Dermis microvascular lymphatic vessel endothelial cell (primary cell): ENCODE measurements at places on chromosomes 3 and 15. TPM values are rescaled to one million over a fixed set of nuclear protein-coding genes. Genes with fewer than 3 reads are reported as not detected.
A peak's percentile ranks its signal among the peaks of the same experiment; 100 is the strongest.

DNA sequence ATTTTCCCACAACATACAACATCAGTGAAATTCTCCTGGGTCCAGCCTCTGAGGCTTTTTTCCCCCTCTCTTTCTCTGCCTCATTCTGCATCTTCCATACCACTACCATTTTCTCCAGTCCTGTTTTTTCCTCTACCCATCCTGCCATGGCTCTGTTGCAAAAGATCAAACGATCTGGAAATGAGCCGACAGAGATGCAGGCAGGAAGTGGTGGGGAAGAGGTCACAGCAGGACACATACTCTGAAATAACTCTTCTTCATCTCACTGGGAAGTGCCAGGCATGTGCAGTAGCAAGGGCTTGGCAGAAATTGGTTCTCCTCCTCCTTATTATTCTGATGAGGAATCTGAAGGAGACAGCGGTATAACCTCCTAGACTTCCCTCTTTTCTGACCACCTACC is 114.3 kb downstream of the CORO2B start:
- DNase-seq, result no peak

The CHRNA7 gene
- total RNA-seq, result 0.38 and 0.64 TPM in 2 replicates

DNA sequence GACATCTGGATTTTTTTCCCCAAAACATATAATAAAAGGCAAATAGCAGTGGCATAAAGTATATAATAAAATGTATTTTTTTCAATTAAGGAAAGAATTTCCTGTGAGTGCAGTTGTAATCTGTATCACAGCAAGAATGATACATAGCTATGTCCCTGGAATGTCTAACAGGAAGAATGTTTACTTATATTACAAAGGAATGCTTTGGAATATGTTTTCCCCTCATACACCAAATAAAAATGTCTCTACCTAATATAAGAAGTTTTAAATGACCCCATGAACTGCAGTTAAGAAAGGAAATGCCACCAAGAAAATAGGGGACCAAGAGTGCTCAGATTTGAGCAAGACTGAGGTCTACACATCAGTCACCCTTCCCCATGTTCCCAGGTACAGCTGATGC is 38.0 kb upstream of the ATP11B start:
- DNase-seq, result peak; percentile 48

GRCh38 chr15:98760975-98761374 is 112.6 kb downstream of the IGF1R start:
- no peak for DNase-seq

GRCh38 chr3:171123915-171124314 is 97.4 kb upstream of the SLC2A2 start:
- no peak for DNase-seq

- peak; percentile 13 for DNase-seq
These were observed 81.6 kb downstream of the KLF15 start for GRCh38 chr3:126275620-126275904.

- no peak for DNase-seq
These were observed 1025.4 kb downstream of the FHIT start for GRCh38 chr3:60225848-60226247.

DNA sequence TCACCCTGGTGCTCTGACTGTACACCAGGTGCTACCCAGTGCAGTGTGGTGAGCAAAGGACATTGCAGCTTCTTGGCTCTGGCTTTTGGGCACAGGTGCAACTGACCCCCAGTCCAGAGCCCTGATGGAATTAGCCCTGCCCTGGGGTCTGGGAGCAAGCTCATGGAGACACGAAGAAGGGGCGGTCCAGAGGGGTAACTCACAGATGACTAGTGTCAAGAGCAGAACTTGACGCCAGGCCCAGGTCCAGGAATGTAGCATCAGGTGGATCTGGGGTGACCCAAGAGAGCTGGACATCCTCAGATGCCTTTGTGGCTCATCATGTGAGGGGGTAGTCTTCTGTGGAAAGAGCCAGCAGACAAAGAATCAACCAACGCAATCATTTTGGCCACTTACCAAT is 88.9 kb downstream of the ASB7 start:
- no peak for DNase-seq

DNA sequence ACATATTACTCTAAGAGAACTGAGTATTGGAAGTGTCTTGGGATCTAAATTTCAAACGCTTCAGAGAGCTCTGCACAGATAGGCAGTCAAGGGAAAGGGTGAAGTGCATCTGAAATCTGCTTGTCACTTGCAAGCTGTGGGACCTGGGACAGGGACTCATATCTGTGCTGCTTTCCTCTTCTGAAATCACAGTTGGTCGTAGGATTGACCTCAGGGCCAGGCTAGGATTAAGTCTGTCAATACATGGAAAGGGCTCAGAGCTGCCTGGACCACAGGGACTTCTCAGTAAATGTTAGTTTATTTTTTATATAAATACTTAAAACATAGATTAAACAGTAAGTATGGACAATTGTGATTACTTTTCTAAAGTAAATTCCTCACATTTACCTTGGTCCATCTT is 74.7 kb upstream of the CMTM7 start:
- no peak for DNase-seq

- no peak for DNase-seq
These were observed 90.0 kb downstream of the TGFBR2 start for GRCh38 chr3:30696403-30696819.

DNA sequence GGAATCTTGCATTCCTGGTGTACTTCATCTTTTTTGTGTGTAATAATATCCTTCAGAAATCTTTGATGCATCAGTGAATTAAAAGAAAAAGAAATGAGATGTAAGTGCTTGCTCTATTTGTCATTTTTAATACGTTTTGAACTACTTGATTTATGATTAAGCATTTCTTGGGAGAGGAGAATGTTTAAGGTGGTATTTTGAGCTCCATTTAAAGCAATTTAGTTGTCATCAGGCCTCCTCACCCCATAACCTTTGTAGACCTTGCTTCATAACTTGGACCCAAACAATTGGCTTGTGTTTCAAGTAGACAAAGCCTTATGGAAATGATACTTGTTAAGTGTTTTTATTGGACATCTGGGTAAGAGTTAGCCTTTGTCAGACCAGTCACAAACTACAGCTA is 87.1 kb upstream of the VEPH1 start:
- no peak for DNase-seq

DNA sequence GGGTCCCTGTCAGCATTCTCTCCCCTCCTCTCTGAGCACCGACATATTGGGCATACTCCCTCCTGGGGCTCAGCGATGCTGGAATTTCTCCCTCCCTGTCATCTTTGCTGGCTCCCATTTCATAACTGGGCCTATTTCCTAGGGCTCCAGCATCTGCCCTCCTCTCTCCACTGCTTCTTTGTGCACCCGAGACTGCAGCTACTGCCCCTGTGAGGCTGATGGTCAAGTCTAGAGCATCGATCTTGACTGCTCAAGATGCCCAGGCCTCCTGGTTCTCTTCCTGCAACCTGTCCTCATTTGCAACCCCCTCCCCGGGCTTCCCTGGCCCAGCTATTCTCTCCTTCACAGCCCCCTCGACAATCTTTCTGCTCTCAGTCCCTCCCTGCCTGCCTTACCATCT is 53.5 kb downstream of the WHAMM start:
- no peak for DNase-seq

The COL6A5 gene
- not detected in 2 replicates for total RNA-seq

GRCh38 chr3:27244374-27244773 is 124.8 kb downstream of the NEK10 start:
- no peak for DNase-seq

GRCh38 chr15:44712346-44713005 is 1.2 kb downstream of the B2M start:
- no peak for DNase-seq

DNA sequence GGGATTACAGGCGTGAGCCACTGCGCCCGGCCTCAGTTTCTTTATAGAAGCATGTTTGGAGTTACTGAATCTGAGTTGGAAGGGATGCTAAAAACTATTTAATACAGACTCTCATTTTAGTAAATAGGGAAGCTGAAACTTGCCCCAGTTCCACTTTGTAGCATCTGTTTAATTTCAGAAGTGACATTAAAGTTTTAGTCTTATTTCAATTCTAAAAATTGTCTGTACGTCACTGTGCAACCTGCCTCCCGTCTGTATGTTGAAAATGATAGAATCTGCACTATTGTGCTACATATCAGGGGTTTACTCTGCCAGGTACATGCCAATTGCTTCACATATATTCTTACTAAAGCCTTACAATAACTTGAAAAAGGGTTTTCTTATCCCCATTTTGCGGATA is 15.3 kb downstream of the CNOT10 start:
- DNase-seq, result no peak

DNA sequence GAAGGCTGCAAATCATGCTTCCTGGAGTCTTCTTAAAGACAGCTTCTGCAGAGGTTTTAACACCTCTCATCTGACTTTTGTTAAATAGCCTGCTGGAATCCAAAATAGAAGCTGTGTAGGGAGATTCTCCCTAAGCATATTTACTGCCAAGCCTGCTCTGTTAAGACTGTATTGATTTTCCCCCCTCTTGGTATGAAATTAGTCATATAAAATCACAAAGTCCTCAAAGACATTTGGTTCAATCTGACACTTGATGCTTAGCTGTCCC is 94.6 kb downstream of the ITPR1 start:
- no peak for DNase-seq

DNA sequence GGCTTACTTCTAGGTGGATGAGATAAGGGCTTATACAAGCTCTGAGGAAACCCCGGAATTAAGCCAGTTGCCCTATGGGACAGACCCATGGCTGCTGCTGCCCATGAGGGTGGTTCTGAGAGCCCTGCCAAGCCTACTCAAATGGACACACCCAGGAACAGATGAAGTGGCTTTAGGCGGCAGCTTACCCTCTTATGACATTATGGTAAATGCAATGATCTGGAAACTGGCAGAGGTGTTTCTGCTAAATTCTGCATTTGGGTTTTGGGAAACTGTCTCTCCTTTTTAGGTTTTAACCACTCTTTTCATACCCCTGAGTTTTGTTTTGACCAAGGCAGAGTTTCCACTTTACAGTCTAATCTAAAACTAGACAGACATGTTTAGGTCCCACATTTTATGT is 9.0 kb upstream of the ZBED2 start:
- no peak for DNase-seq

DNA sequence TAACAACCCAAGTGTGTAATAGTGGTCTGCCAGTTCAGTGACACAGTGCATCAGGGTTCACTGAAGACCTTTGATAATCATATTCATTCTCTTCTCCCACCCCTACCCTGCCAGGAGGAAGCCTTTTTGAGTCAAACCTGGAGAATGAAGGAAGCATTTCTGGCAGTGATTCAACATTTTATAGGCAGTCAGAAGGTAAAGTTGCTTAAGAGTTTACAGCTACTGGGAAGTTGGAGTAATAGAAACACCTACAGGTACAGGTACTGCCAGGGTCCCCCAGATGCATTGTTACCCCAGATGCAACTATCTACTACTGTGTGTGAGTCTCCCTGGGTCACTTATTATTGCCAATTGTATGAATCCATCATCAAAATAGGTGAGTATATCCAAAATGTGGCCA is 146.9 kb upstream of the EIF1B start:
- DNase-seq, result no peak

DNA sequence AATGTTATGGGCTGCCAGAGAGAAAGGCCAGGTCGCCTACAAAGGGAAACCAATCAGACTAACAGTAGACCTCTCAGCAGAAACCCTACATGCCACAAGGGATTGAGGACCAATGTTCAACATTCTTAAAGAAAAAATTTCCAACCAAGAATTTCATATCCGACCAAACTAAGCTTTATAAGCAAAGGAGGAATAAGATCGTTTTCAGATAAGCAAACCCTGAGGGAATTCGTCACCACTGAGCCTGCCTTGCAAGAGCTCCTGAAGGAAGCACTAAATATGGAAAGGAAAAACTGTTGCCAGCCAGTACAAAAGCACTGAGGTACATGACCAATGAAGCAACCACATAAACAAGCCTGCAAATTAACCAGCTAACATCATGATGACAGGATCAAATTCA is 33.1 kb downstream of the PYGO1 start:
- no peak for DNase-seq

The BNIP2 gene
- total RNA-seq, result 78.4 and 116 TPM in 2 replicates

GRCh38 chr3:15113884-15114283 is 14.9 kb upstream of the RBSN start:
- DNase-seq, result no peak

The ECE2 gene
- not detected in 2 replicates for total RNA-seq

- no peak for DNase-seq
These were observed 88.6 kb upstream of the DAZL start for GRCh38 chr3:16693820-16694219.

GRCh38 chr15:46410705-46411104 is 775.9 kb downstream of the SQOR start:
- no peak for DNase-seq

- DNase-seq, result peak; percentile 63
These were observed 340.8 kb upstream of the DPH6 start for GRCh38 chr15:35886765-35887164.

- no peak for DNase-seq
These were observed 767 bp downstream of the WDR48 start for GRCh38 chr3:39052583-39052982.

The TMEM40 gene
- total RNA-seq, result 0.13 TPM in 1 of 2 replicates, not detected in the other

DNA sequence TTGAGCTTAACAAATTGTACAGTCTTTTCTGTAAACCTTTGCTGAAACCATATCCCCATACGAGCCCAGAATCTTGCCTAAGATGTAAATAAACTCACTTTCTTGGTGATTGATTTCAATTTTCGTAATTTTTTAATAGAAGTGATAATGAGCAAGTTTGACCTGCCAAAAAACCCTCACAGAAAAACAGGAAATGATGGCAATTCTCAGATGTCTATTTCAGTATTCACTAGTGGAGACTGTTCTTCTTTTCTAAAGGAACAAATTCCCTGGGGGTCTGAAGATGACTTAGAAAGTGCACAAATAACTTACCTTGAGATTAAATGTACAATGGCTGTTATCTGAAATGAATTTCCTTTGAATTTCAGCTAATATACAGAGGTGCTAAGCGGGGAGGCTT is 116.5 kb upstream of the CMC1 start:
- DNase-seq, result no peak

- DNase-seq, result no peak
These were observed 30.3 kb upstream of the HHATL start for GRCh38 chr3:42732829-42733459.

GRCh38 chr3:72678380-72678779 is 169.9 kb downstream of the SHQ1 start:
- DNase-seq, result no peak

DNA sequence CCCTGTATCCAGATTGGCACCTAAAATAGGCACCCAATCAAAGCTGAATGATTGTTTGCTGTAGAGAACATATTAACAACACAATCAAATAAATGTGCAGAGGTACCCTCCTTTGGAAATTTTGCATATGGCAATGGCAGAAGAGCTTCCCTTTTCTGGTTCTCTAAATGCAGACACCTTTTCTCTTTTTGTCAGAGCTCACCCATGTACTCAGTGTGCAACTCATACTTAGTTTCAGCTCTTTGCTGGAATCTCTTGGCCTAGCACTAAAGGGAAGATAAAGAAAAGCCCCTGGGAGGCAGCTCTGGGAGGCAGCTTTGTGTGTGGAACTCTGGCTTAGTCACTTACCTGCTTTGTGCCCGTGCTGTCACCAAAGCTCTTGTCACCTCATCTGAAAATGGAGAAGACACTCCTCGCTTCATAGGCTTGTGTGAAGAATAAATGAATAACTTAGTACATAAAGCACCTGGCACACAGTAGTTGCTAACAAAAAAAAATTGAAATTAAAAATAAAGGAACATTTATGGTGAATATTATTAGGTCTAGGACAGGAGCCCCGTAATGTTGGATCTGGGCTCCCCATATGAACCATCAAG is 28.8 kb downstream of the ST6GAL1 start:
- DNase-seq, result no peak

GRCh38 chr3:31615071-31615875 is 82.5 kb downstream of the STT3B start:
- peak; percentile 22 for DNase-seq
